ENCODE measurements at places on chromosomes 7 and 10.
A peak's percentile ranks its signal among the peaks of the same experiment; 100 is the strongest.

DNA sequence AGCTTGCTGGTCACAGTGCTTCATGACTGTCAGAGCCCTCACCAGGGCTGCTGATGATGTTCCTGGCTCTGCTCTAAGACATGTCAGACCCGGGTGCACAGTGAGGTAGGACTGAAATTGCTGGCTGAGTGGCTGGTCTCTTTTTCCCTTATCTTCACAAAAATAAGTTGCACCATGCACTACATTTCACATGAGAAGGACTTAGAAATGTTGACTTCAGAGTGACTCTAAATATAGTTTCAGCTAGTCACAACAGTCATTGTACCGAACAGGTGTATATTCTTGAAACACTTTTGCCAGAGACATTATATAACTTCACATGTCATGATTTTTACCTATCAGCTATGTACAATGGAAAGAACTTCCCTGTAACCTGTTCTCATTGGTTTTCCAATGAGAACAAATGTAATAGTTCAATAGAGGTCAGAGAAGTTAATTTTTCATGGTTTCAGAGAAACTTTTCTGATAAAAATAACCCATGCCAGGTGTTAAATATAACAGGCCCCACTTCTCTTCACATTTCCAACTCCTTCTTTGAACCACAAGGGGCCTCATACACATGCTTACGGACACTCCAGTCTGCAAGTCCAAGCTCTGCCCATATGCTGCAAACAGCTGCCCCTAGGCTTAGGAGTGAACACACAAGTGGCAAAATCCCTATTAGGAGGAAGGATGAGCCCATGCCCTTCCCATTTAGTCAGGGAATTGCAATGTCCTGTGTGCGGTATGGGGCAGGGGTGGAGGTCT lies 115.6 kb downstream of the CDK6 start:
- DNase-seq = no peak

- DNase-seq = no peak
Observed at GRCh38 chr7:85750454-85750949, 563.6 kb upstream of the SEMA3D start.

DNA sequence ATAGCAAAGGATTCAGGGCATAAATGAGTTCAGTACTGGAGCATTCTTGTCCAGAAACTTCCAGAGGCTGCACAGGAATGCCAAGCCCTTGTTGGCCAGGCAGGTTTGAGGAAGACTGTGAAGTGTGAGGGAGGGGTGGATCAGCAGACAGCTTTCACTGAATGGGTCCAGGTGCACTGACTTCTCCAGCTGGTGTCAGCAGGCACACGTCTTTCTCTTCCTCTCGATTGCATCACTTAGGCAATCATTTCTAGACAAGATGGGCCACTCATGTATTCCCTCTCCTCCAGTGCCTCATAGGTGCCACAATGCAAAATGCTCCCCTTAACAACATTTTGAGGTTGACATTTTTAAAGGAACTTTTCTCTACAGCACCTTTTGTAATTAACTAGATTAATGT lies 15.6 kb upstream of the PLEKHS1 start:
- DNase-seq = no peak

- DNase-seq = peak; percentile 69
Observed at GRCh38 chr10:124648738-124649137, 95.4 kb downstream of the FAM53B start.

GRCh38 chr7:82244947-82245517 lies 198.5 kb downstream of the CACNA2D1 start:
- DNase-seq = no peak

DNA sequence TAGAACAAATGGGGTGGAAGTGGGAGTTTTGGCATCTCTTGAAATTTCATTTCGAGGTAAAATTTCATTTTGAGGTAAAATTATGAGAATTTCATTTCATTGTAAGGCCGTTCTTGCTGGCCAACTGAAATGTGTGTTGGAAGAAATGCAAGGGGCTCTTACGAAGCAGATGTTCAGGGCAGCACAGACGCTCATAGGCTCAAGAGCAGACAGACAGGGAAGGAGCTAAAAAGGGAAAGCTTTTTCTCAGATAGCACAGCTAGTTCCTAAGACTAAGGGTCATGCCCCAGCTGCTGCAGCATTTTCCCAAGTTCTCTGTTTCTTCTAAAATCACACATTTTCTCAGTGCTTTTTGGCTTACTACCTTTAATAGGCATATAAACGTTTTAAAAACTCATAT lies 65.1 kb upstream of the SFMBT2 start:
- DNase-seq = no peak

GRCh38 chr7:107138696-107139420 lies 29.9 kb upstream of the HBP1 start:
- no peak for DNase-seq

GRCh38 chr7:14973712-14974428 lies 71.3 kb upstream of the DGKB start:
- DNase-seq = no peak

DNA sequence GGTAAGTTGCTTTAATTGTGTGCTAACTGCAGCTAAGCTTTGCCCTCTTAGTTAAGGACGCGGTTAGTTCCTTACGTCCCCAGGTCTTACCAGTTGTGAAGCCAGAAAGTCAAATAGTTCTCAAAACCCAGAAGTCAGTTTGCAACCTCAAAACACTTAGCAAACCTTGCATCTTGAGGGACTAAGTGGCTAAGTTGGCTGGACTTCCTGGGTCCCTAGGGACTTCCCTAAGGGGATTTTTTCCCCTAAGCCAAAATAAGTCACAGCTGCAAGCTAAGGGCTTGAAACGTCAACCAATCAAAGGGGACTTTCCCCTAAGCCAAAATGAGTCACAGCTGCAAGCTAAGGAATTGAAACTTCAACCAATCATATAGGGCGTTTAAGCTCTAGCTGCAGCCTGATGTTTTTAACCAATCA lies 36.2 kb upstream of the HECW1 start:
- DNase-seq = no peak

- DNase-seq = no peak
Observed at GRCh38 chr7:83280671-83281070, 118.0 kb upstream of the PCLO start.

- no peak for DNase-seq
Observed at GRCh38 chr10:81847675-81848074, 27.3 kb upstream of the NRG3 start.

DNA sequence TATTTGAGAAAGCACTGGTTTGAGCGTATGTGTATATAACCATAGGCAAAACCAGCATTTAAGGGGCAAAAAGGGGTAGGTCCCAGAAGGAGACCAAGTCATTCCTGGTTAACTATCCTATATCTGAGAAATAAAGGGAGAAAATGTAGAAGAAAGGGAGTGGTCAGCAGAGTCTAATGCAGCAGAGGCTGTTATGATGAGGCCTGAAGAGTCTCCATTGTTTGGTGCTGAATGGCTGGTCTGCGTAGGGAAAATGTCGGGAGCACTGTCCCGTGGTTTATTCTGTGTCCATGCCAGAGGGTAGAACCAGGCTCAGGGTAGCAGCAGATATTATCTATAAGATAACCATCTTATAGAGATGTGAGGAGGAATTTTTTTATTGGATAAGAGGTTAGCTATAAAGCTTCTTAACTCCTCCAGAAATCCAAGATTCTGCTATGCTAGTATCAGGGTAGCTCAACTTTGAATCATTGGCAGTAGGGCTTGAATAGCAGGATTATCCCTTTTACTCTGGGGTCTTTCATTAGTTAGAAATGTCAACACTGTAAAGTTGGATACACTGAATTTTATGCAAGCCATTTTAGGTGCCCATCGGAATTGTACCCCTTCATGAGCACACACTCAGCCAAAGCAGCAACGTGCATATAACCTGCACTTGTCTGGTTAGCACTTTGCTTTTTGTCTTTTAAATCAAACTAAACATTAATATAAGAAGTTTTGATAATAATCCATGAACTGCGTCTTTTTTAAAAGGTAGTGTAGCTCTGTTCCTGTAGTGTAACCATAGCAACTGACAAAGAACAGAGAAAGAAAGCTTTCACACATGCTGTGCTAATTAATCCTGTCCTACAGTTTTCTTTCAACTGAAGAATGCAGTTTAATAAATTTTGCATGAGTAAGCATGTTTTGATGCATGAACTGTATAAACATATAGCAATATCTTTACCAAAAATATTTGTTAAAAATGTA lies 312.0 kb upstream of the FZD1 start:
- DNase-seq = no peak

GRCh38 chr10:484925-485661 lies 204.4 kb downstream of the DIP2C start:
- peak; percentile 44 for DNase-seq

- DNase-seq = no peak
Observed at GRCh38 chr7:109284943-109285342, 715.3 kb downstream of the DNAJB9 start.

GRCh38 chr7:32154797-32155196 lies 84.6 kb upstream of the PDE1C start:
- no peak for DNase-seq

- DNase-seq = no peak
Observed at GRCh38 chr10:79267499-79267898, 79.8 kb upstream of the PPIF start.

- no peak for DNase-seq
Observed at GRCh38 chr7:120302190-120302589, 29.2 kb downstream of the KCND2 start.

GRCh38 chr7:613442-614140 lies 93.9 kb upstream of the PDGFA start:
- no peak for DNase-seq

- DNase-seq = no peak
Observed at GRCh38 chr7:130401101-130401500, 20.8 kb downstream of the CPA1 start.

GRCh38 chr7:158525648-158526484 lies 61.8 kb downstream of the PTPRN2 start:
- no peak for DNase-seq

DNA sequence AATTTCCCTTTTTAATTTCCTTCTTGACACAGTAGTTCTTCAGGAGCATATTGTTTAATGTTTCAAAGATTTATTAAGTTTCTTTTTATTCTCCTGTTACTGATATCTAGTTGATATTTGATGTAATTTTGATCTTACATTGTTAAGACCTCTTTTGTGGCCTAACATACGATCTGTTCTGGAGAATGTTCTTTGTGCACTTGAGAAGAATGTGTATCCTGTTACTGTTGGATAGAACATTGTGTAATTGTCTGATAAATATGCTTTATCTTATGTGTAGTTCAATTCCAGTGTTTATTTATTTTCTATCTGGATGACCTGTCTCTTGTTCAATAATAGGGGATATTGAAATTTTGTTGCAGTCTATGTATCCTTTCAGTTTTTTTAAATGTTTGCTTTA lies 106.7 kb downstream of the ITGB1 start:
- no peak for DNase-seq

- no peak for DNase-seq
Observed at GRCh38 chr10:10438335-10439100, 579.2 kb upstream of the CELF2 start.

DNA sequence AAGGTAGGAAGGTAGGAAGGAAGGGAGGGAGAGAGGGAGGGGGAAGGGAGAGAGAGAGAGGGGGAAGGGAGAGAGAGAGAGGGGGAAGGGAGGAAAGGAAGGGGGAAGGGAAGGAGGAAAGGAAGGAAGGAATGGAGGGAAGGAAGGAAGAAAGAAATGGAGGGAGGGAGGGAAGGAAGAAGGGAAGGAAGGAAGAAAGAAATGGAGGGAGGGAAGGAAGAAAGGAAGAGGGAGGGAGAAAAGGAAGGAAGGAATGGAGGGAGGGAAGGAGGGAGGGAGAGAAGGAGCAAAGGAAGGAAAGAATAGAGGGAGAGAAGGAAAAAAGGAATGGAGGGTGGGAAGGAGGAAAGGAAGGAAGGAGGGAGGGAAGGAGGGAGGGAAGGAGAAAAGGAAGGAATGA lies 176.4 kb upstream of the PTER start:
- DNase-seq = no peak
